ENCODE measurements at places on chromosomes 13 and 19.

DNA sequence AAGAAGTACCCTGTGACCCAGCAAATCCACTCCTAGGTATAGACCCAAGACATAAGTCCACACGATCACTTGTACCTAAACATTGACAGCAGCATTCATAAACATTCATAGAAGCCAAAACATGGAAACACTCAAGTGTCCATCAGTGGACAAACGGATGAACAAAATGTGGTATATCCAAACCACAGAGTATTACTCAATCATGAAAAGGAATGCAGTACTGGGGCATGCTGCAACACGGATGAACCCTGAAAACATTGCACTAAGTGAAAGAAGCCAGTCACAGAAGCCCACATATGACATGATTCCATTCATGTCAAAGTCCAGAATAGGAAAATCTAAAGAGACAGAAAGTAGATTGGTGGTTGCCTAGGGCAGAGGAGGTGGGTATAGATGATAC, 22.8 kb upstream of the CCNE1 start:
- DNase-seq, result no peak

DNA sequence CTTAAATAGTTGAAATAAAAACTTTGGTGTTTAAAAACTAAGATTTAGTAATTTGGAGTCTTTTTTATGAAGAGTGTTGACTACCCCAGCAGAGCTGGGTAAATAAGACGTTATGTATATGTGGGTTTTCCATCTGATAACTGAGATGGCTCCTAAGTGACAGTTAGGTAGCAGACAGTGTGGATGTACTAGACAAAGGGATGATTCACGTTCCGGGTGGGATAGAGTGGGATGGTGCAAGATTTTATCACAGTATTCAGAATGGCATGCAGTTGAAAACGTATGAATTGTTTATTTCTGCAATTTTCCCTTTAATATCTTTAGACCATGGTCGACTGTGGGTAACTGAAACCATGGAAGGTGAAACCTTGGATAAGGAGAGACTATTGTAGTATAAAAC, 50.4 kb downstream of the NAA16 start:
- no peak for DNase-seq

DNA sequence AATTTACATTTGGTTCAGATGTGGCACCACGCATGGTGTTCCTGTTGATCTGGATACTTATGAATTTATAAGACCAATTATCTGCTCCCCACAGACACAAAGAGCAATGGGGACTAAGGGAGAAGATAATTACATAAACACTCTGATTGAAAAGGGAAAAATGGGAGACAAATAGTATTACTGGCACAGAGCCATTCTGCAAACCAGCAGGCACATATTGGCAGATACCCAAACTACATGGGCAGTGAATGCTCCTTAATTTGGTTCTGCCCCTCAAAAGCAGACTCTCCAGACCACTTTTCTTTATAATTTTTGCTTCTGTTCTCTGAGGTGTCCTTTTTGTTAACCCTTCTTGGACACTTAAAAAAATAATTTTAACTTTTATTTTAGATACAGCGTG, 1674.2 kb downstream of the PCDH9 start:
- no peak for DNase-seq

- no peak for DNase-seq
Measured at GRCh38 chr13:103640606-103641005, 574.4 kb upstream of the SLC10A2 start.

DNA sequence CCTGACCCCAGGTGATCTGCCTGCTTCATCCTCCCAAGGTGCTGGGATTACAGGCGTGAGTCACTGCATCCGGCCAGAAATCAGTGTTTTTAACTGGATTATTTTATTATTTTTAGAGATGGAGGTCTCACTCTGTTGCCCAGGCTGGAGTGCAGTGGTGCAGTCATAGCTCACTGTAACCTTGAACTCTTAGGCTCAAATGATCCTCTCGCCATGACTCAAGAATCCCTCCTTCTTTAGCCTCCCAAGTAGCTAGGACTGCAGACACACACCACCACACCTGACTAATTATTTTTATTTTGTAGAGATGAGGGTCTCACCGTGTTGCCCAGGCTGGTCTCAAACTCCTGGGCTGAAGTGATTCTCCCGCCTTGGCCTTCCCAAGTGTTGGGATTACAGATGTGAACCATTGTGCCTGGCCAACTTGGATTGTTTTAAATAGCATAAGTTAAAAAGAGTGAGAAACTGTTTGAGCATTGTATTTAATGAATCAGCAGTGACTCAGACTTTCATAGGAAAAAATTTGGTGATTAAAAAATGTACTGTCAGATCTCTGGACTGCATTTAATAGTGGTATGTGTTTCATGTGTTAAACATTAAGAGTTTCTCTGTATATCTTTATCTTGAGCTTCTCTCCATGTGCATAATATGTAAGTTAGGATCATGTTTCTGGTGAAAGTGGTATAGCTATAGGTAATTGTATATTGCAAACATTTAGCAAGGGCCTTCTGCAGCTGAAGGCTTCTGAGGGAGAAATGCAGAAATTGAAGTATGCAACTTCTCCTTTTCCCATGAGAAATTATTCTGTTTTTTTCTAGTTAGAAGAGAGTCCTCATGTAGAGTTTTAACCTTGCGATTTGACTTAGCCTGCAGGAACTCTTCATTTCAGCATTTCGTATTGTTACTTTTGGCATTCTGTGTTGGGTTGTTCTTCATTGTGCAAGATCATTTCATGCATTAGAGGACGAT, 121.2 kb downstream of the PCCA start:
- DNase-seq, result no peak

DNA sequence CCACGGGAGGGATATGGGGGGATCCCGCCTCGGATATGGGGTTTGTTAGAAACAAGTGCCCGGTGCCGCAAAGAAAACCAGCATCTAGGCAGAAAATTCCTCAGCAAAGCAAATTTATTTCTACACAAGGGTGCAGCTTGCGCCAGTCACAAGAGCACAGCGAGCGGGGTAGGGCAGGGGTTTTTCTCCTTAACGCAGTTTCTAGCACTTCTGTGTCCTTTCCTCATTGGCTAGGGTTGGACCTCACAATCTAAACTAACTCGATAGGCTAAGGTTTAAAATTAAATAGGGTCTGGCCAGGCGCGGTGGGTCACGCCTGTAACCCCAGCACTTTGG, 595 bp downstream of the ZNF440 start:
- DNase-seq, result no peak

GRCh38 chr19:4233282-4233853, 4.0 kb downstream of the EBI3 start:
- peak; percentile 51 for DNase-seq

Data from stimulated activated CD4-positive, alpha-beta T cell treated with anti-CD3 and anti-CD28 coated beads, TNF-alpha, amount 100 ng/mL, for 4 hours (primary cell).